HCT116 (cell line): ENCODE measurements at places on chromosomes 2 and 18. TPM values are rescaled to one million over a fixed set of nuclear protein-coding genes. Genes with fewer than 3 reads are reported as not detected.

DNA sequence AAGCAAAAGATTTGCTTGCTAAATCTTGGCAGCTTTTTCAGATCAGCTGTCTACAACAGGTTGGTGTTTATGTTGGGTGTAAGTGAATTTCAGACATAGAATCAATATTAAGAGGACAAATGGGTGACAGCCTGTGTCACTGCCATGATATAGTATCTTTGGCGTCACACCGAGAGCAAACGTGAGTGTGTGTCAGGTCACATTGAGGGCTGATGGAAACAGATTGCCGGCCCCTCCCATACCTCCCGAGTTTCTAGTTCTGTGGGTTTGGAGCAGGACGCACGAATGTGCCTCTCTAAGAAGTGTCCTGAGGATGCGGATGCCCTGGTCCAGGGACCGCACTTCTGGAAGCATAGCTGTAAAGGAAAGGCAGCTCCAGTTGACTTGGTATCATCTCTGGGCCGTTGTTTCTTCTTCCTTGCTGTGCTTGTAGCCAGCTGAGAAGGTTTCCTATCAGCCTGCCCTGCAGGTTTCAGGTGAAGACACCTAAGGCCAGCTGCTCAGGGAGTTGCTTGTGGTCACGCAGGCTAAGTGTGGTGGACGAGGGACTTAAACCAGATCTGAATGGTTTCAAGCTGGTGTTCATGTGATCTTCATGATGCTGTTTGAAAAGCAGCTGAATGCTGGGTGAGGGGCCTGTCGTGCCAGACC lies 6.4 kb downstream of the AGAP1 start:
- no peak for DNase-seq

GRCh38 chr2:169230204-169230603 lies 132.1 kb downstream of the LRP2 start:
- no peak for DNase-seq

RGPD8 gene
- 11.0 TPM for total RNA-seq

- no peak for DNase-seq
These were observed 858.5 kb upstream of the PIK3C3 start for GRCh38 chr18:41096504-41096903.

GRCh38 chr2:75047992-75048625 lies 89.7 kb downstream of the POLE4 start:
- DNase-seq: no peak

DNA sequence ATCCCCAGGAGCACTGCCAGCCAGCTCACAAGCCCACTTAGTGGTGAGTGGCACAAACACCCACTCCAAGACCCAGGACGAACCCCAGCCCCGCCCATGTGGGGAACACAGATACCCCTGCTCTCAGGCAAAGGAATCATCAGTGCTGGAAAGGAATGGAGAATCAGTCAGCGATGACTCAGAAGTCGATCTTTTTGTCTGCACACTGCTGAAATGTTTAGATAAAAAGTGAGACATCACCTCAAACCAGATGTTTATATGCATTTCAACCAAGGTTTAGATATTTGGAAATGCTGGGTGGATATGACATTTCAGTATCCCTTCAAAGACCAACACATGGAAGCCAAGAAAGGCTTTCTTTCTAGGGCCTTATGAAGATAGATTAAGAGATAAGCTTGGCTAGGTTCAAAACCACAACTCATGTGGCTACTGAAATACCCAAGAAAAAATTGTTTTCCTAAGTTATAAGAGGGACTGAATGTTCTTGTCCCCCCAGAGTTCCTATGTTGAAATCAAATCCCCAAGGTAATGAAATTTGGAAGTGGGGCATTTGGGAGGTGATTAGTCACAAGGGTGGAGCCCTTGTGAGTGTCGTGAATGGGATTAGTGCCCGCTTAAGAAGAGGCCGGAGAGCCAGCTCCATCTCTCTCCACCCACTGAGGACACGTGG lies 43.7 kb downstream of the POU3F3 start:
- DNase-seq: no peak

GRCh38 chr2:239801404-239802184 lies 223.5 kb downstream of the NDUFA10 start:
- no peak for DNase-seq

TEX44 gene
- total RNA-seq: not detected

- no peak for DNase-seq
These were observed 607.7 kb downstream of the ARHGAP15 start for GRCh38 chr2:143736904-143737303.

DNA sequence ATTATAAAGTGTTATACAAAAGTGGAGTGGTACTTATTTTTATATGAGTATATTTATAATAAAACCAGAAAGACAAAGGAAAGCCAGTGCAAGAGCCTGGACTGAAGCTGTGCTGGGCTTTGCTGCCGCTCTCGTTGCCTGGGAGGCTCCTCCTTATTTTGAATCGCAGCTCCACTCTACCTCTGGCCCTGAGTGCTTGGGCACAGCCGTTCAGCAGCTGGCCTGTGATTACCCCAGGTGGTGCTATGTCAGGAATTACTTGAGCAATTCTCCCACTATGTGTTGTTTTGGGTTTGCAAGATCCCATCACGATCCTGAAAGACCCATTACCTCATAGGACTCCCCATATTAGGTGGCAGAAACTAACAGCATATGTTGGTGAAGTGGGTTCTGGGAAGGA lies 53.0 kb upstream of the LCLAT1 start:
- DNase-seq: no peak

- no peak for DNase-seq
These were observed 6.2 kb upstream of the INPP4A start for GRCh38 chr2:98438190-98439133.

DNA sequence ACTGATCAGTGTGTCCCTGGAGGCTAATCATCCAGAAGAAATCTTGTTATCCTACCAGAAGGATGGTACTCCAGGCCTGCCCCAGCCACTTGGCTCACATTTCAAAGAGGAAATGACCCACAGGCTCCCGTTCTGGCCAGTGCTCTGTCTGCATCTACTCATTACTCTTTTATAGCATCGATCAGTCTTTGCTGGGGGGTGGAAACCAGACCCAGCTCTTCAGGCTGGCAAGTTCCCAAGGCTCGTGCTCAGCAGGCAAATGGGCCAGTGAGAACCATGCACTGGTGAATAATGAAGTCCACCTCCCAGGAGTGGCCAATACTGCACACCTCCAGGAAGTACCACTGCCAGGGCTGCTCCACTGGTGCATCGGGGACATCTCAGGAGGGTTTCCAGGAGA lies 38.8 kb downstream of the DNER start:
- DNase-seq: no peak

- DNase-seq: no peak
These were observed 152.3 kb downstream of the DIS3L2 start for GRCh38 chr2:232113821-232114220.

DNA sequence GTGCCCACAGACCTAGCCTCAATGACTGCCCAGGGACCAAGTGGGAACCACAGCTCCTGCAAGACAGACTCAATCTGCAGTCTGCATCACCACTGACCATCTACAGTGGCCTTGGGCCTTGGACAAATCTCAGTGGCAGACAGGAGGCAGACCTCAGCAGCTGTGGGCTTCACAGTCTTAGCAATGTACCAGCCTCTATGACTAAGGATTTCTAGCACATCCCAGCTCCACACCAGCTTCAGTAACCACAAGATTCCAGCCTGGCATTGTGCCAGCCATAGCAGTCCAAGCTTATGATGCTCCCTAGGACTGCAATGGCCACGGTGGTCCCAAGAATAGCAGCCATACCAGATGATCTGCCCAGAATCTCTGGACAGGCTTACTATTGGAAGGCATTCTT lies 19.6 kb upstream of the WDR75 start:
- no peak for DNase-seq

DNA sequence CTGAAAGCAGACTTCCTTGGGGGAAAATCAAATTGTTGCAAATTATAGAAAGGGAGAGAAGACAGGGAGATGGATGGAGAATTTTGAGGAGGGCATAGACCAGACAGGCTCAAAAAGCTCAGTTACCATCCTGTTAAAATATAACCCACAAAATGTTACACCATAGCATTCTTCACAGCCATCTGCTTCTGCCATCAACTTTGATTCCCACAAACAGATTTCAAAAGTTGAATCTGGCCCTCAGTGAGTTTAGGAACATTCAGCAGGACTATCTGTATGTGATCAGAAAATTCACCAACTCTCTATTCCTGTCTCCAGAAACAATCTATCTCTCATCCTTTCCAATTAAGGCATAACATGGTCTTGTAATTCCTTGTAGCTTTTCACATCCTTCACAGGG lies 159.8 kb upstream of the CCDC68 start:
- no peak for DNase-seq

DNA sequence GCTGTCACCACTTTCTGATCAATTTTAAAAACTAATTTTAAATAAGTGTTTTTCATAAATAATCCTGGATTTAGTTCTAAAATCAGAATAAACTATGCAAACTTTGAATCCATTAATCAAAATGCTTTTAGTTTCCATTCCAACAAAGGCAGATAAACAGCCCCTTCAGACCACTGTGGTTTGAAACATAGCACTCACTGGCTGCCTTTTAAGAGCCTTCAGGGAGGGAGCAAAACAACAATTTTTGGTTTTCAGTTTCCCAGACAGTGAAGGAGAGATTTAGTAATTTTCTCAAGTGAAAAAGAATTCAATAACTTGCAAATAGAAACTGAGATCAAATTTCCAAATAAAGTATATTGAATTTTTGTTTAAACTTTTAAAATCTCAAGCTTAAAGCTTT lies 46.1 kb downstream of the CDK15 start:
- no peak for DNase-seq

DAW1 gene
- 0.20 TPM for total RNA-seq

SIX3 gene
- 1.2 TPM for total RNA-seq

GRCh38 chr2:33291278-33292013 lies 185.0 kb upstream of the RASGRP3 start:
- no peak for DNase-seq

DNA sequence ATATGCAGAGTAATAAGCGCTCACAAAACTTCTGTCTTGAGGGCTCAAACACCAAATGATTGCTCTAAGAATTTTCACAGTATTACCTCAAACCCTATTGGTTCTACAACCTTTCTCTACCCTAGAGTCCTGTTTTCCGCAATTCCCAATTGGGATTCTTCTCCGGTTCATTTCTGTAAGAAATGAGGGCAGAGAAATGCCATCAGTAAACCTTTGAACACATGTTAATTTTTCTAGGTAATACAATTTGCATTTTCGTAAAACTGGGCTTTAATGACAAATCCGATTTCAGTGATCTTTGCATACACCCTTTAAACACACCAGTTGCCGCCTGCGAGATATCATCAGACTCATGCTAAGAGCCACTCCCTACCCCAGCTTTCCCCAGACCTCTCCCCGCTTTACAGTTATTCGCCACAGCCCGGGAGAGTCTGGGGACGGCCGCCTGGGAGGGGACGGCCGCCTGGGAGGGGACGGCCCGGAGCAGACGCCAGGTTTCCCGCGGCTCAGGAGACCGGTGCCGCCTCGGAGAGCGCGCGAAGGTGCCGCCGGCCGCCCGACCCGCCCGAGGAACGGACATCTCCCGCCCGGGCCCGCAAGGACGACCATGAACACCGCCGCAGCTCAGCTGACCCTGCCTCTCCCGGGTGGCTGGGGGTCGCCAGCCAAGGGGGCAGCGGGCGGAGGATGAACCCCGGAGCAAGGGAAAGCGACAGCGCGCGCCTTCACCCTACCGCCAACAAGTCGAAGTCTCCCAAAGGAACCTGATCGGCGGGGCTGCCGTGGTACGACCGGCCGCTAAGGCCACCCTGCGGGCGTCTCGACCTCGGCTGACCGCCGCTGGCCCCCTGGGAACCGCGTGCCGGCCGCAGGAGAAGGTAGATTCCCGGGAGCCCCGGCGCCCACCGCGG lies 463 bp downstream of the SMC6 start:
- no peak for DNase-seq

- DNase-seq: no peak
These were observed 233.9 kb upstream of the SP5 start for GRCh38 chr2:170481201-170481600.

GRCh38 chr2:45275242-45275805 lies 266.1 kb upstream of the SIX2 start:
- DNase-seq: no peak

TUBA3D gene
- not detected for total RNA-seq

GRCh38 chr2:12918138-12918834 lies 201.6 kb downstream of the TRIB2 start:
- DNase-seq: no peak

- no peak for DNase-seq
These were observed 636.9 kb downstream of the PLCL1 start for GRCh38 chr2:198441246-198441645.

GRCh38 chr2:212254339-212254738 lies 284.3 kb downstream of the ERBB4 start:
- no peak for DNase-seq

DNA sequence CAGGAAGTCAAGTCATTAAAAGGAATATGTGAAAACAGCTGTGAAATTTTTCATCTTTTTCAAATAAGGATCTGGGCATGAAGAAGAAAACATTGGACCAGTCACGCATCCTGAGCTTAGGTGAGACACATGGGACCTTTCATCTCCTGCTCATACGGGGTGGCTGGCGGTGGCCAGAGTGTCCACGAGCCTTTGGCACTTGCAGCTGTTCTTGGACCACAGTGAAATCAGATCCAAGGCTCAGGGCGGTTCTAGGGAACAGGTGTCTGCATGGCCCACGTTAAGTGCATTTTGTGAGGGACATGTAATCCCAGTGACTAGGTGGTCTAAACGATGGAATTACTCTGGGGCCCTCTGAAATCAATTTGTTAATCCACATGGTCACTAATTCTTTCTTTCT lies 212.7 kb upstream of the COPS8 start:
- DNase-seq: no peak

DNA sequence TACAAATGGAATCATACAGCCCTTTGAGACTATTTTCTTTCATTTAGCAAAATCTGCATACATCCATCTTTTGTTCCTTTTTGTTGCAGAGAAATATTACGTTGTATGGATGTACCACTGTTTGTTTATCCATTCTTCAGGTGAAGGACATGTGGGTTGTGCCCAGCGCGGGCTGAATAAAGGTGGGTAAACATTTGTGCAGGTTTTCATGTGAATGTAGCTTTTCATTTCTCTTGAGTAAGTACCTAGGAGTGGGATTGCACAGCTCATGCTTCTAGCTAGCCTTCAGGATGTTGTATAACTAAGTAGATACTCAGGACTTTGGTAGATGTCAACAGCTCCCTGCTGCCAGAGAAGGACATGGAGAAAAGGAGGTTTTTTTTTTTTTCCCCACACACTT lies 50.6 kb upstream of the SPRED2 start:
- DNase-seq: no peak

- DNase-seq: no peak
These were observed 98.5 kb downstream of the DSEL start for GRCh38 chr18:67417864-67418523.

GRCh38 chr2:147716906-147717305 lies 127.9 kb upstream of the ACVR2A start:
- DNase-seq: no peak

PSMA8 gene
- total RNA-seq: not detected

CD207 gene
- total RNA-seq: not detected

CD8B gene
- total RNA-seq: 0.47 TPM

GRCh38 chr2:31411771-31412170 lies 2.8 kb downstream of the XDH start:
- no peak for DNase-seq

- no peak for DNase-seq
These were observed 401.6 kb downstream of the PARD3B start for GRCh38 chr2:204946892-204947291.

CHRND gene
- not detected for total RNA-seq

SPDYA gene
- 1.2 TPM for total RNA-seq
